ENCODE measurements at places on chromosomes 1 and 21. TPM values are rescaled to one million over a fixed set of nuclear protein-coding genes. Genes with fewer than 3 reads are reported as not detected.

The OR1C1 gene
- not detected for total RNA-seq

The LCE1C gene
- total RNA-seq, result not detected

The MAP3K7CL gene
- total RNA-seq, result 2.6 TPM

The ITGB2 gene
- total RNA-seq, result 1.0 TPM

The CNR2 gene
- total RNA-seq, result not detected

The TRIM45 gene
- total RNA-seq, result 0.66 TPM

The CELA3B gene
- total RNA-seq, result not detected

The TRIM67 gene
- total RNA-seq, result 0.12 TPM

The EDN2 gene
- total RNA-seq, result 18.3 TPM

The TAS1R1 gene
- total RNA-seq, result not detected

The S100A3 gene
- total RNA-seq, result 115 TPM

The FAM167B gene
- 0.59 TPM for total RNA-seq

The KANK4 gene
- 0.52 TPM for total RNA-seq

The C1orf216 gene
- total RNA-seq, result 15.8 TPM

The RGS2 gene
- 58.2 TPM for total RNA-seq

The RAB25 gene
- not detected for total RNA-seq

The MEX3A gene
- total RNA-seq, result 2.2 TPM

The VN1R5 gene
- total RNA-seq, result not detected

The EDARADD gene
- 2.8 TPM for total RNA-seq

The PTAFR gene
- total RNA-seq, result 0.34 TPM

The PROK1 gene
- not detected for total RNA-seq

The ANKRD65 gene
- total RNA-seq, result not detected

The KRTAP21-2 gene
- total RNA-seq, result not detected

The HES3 gene
- not detected for total RNA-seq

The ELAVL4 gene
- total RNA-seq, result not detected

The AGMAT gene
- total RNA-seq, result 8.1 TPM

The NBPF26 gene
- 5.1 TPM for total RNA-seq

The CAP1 gene
- total RNA-seq, result 235 TPM

The FAM151A gene
- 0.15 TPM for total RNA-seq

The LCE1A gene
- total RNA-seq, result not detected

The CA14 gene
- total RNA-seq, result not detected

The CHRM3 gene
- not detected for total RNA-seq

The GNAT2 gene
- total RNA-seq, result not detected

The SYNC gene
- 13.9 TPM for total RNA-seq

The ICOSLG gene
- total RNA-seq, result 2.0 TPM

The LENEP gene
- not detected for total RNA-seq

The ADCY10 gene
- 0.20 TPM for total RNA-seq

The TFAP2E gene
- 0.40 TPM for total RNA-seq

The CHI3L2 gene
- 0.32 TPM for total RNA-seq

The NPR1 gene
- total RNA-seq, result 1.4 TPM

The LCA5L gene
- 2.2 TPM for total RNA-seq

The GBP6 gene
- not detected for total RNA-seq

All from A549 treated with ZK216348 at 1 μM for 4 hours (cell line).